ENCODE measurements at places on chromosomes 2 and 18.
A peak's percentile ranks its signal among the peaks of the same experiment; 100 is the strongest.

DNA sequence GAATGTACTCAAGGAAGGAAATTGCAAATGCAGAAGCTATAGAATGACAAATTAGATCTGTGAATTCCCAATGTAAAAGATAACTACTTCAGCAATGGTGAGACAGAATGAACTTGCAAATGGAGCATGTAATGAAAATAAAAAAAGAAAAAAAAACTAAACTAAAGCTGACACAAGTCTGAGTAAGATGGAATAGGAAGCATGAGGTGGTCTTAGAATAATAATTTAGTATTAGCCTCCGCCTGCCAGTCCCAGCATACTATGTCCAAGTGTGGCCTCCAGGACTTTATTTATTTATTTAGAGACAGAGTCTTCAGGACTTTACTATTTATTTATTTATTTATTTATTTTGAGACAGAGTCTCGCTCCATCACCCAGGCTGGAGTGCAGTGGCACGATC lies 37.4 kb upstream of the SLC39A10 start:
- DNase-seq, result no peak

DNA sequence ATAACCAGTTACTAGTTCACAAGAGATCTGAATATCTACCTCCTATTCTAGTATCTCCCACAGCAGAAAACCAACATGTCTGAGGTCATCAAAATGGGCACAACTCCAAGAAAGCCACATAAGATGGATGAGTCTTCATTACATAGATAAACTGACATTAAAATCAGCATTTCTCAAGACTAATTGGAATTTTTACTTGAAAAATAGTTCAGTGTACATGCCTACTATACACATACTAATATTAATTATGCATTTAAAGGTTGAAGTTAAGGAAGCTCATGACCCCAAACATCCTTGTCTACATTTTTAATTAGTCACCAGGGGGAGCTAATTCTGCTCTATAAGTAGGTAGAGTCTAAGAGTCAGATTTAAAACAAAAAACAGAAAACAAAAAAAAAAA lies 41.9 kb downstream of the ZNF521 start:
- DNase-seq, result no peak

- no peak for DNase-seq
Observed at GRCh38 chr18:5632041-5632440, 88.2 kb upstream of the EPB41L3 start.

DNA sequence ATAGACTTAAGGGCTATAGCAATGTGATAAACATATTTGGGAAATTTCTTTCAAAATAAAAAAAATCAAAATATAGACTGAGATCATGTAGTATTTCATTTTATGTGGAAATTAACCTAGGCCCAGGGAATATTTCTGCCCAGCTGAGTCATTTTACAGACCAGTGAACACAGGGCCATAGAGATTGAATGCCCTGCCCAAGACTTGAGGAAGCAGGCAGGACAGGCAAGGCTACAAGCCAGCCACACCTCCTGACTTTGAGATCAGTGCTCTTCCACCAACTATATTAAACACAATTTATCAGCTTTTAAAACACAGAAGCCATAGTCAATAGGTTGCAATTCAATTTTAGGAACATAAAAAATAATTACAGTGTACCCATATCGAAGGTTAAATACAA lies 12.9 kb downstream of the CCDC148 start:
- no peak for DNase-seq

- no peak for DNase-seq
Observed at GRCh38 chr2:168044176-168044575, 203.2 kb downstream of the STK39 start.

DNA sequence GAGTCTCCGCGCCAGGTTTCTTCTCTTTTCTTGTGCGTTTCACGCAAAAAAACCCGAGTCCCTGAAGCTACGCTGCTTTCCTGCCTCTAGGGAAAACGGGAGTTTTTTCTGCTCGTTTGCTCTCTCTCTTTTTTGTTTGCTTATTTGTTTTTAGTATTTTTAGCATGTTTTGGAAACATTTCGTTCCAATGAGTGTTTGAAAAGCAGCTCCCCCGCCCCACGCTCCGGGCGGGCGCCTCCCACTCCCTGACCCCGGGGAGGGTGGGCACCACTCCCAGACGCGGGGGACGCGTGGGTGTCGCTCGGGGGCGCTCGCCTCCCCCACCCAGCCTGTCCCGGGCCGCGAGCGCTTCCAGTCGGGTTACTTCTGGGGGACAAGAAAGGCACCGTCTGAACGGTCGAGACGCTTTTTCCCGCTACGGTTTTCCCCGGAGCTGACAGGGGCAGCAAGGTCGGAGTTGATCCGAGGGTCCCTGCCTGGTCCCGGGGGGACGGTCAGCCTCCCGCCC lies 446 bp upstream of the EFHD1 start:
- no peak for DNase-seq

DNA sequence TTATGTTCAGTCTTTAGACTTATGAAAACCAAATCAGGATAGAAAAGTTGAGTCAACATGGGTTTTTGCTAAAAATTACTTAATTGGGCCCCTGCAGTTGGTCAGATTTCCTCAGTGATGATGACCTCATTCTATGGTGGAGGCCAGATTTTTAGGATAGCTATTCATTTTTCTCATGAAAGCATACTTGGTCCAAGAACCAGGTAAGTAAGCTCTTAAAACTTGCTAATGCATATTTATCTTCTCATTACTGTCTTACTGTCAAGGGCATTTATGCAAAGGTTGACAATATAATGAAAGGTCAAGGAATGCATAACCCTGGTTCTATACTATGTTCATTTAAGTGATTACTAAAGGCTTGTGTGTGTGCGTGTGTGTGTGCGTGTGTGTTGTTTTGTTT lies 650.6 kb downstream of the SATB2 start:
- DNase-seq, result no peak

DNA sequence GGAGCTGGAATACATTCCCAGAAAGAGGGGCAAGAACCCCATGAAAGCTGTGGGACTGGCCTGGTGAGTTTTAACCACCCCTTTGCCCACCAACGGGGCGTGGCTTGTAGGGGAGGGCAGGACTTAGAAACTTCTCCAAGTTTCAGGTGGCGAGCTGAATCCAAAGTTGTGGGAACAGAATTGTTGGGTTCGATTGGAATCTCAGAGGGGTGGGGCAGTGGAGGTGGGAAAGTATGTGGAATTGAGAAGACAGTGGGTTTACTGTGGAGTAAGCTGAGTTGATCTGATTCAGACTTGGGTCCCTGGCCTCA lies 1.1 kb downstream of the PNKD start:
- no peak for DNase-seq

GRCh38 chr2:231170055-231170454 lies 28.4 kb upstream of the ARMC9 start:
- no peak for DNase-seq

GRCh38 chr2:175887776-175888175 lies 114.3 kb downstream of the LNPK start:
- DNase-seq, result peak; percentile 36

GRCh38 chr2:74863802-74864248 lies 29.9 kb downstream of the HK2 start:
- DNase-seq, result no peak

GRCh38 chr18:35116784-35117318 lies 75.6 kb downstream of the MAPRE2 start:
- DNase-seq, result no peak

GRCh38 chr2:201313362-201313761 lies 43.8 kb downstream of the FLACC1 start:
- DNase-seq, result no peak

GRCh38 chr18:63539904-63540510 lies 2.2 kb upstream of the SERPINB12 start:
- DNase-seq, result no peak
